Type B pancreatic cell (in vitro differentiated cells): ENCODE measurements at places on chromosomes 1 and 21.

- no peak for DNase-seq
Observed at GRCh38 chr1:79302380-79302930, 295.9 kb upstream of the ADGRL4 start.

DNA sequence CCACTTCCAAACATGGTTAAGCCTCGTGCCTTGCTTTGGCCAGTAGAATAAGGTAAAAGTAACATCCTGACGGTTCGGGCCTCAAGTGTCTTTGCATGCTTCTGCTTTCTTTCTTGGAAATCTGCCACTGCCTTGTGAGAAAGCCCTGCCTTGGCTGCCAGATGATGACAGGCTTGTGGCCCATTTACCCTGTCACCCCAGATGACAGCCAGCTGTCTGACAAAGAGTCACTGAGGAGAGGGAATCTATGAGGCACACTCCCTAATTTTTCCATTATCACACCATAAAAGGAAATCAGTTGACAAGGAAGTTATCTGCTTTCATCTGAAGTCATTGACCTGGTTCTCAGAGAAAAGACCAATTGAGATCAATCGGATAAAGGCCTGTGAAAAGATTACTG lies 199.8 kb downstream of the USH2A start:
- no peak for DNase-seq

GRCh38 chr1:44249543-44249942 lies 36.3 kb downstream of the DMAP1 start:
- no peak for DNase-seq

DNA sequence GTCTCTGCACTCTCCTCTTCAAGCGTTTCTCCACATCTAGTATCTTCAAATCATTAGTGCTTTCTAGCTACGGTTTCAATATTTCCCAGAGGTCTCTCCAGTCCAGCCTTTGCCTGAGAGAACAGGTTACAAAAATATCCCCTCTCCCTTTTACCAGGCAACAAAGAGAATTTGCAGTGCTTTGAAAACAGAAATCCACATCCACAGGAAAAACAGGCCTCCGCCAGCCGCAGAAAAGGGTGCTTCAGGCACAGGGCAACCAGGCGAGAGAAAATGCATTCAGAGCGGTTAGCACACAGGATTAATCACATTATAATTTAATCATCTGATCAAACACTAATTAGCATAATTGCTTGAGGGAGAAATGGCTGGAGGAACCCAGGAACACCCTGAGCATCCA lies 13.8 kb downstream of the DSCAM start:
- DNase-seq = no peak
